Stimulated activated CD8-positive, alpha-beta memory T cell treated with anti-CD3 and anti-CD28 coated beads, Interleukin-4, amount 100 ng/mL, for 1 hour (primary cell): ENCODE measurements at places on chromosomes 3 and 15.

GRCh38 chr3:127758013-127758412 lies 64.3 kb downstream of the MGLL start:
- DNase-seq, result no peak

DNA sequence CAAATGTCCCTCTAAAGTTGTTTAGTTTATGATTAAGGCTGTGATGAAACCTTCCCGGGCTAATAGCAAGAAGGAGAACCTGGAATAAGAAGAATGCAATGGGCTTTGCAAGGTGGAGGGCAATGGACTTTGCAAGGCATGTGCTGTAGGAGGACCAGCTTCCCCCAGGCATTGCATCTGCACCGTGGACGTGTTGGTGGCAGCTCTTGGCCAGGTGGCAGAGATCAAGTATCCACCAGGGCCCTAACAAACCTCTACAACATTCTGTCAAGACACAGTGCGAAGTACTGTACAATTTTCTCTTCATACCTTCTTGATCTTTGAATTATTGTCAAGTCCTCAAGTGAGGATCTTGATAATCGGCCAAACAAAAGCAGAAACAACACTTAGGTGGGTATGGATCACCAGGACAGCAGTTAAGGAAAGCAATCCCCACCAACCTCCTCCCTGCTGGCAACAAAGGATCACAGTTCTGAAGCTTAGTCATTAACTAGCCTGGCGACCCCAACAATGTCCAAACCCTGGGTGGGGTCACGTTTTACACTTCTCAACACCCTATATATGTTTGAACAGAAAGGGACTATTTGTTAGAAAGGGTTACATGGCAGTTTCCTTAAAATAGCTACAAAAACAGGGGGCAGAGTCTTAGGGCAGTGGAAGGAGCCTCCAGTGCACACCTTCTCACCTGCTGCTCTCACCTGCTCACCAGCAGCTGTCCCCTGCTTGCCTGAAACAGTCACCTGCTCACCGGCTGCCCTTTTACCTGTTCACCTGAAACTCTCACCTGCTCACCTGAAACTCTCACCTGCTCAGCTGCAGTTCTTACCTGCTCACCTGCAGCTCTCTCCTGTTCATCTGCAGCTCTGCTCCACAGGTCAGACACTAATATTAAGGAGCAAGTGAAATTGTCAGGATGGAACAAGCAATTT lies 137.9 kb upstream of the LIPC start:
- no peak for DNase-seq

DNA sequence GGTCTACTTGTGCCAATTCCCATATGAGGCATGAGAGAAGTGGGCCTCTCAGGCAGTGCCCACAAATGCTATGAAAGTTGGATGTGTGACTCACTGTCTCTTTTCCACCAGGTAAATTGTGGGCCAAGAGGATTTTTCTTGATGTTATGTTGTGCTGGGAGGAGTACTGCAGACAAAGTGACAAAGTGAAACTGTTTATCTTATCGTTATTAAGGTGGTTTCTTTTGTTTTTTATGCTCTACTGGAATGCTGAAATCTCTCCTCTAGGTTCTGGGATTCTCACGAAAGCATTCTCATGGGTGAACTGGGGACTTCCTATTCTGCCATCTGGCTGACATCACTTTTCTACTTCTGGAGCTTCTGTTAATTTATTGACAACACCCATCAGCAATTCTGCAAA lies 919.6 kb upstream of the EPHA6 start:
- DNase-seq, result no peak

GRCh38 chr3:115436767-115437301 lies 186.5 kb upstream of the GAP43 start:
- no peak for DNase-seq

DNA sequence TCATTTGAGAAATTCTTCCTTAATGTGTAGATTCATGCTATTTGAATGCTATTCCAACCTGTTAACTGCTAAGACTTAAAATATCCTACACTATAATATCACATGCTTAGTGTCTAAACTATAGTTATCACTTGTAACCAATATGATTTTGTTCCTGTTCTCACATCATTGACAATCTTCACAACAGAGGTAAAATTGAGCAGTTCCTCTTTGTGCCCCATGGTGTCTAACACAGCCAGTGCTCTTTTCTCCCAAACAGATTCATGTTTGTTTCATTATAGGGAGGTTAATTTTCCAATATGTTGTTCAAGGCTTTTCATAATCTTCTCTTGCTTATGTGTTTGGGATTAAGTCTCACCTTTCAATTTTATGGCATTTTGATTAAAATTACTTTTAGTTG lies 591.1 kb downstream of the ZPLD1 start:
- DNase-seq, result no peak

DNA sequence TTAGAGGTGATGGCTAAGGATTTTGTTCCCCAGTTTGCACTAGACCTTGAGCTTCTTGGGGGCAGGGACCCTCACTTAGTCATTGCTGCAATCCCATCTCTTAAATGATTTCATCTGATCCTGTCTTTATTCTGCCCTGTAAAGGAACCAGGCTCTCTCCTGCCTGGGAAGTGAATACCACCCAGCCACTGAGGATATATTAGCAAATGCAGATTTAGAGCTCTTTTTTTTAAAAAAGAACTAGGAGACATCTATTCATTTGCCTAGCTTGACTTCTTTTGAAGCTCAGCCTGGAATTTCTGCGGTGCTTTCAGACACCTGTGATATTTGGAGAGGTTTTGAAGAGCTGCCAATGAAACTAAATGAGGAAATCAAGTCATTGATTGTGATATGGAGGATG lies 41.8 kb downstream of the CA12 start:
- DNase-seq, result no peak

DNA sequence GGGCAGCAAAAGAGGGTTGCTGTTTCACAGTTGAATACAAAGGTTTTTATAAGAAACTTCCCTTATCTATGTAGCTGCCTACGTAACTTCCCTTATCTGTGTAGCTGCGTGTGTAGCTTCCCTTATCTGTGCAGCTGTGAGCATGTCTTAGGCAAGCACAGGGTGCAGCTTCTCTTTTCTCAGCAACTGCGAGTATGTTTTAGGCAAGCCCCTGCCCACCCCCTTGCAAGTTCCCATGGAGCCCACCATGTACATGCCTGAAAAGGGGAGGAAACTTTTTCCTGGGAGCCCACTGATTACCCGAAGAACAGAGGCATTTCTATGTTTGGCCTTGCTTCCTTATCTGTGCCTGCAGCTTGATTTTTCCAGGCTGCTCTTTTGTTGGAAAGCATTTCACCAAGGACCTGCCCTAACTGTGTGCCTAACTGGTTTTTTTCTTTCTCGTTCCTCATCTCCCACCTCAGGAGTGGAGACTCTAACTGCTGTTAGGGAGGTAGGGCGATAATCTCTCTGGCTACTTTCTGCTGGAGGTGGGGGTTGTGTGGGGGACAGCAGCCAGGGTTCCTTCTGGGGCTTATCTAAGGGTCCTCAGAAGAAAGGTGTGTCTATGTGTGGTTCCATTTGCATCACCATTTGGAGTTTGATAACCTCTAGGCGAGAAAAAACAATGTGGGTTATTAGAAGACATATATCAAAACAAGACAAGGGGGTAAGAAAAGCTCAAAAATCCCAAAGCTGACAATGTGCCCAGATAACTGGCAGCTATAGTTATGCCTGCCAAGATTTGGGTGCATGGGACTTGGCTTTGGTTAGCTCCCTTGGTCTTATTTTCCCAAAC lies 26.0 kb downstream of the SORD start:
- DNase-seq, result no peak

- no peak for DNase-seq
These were observed 40.6 kb downstream of the TPRA1 start for GRCh38 chr3:127549826-127550467.

GRCh38 chr3:30347679-30348216 lies 258.7 kb upstream of the TGFBR2 start:
- no peak for DNase-seq

DNA sequence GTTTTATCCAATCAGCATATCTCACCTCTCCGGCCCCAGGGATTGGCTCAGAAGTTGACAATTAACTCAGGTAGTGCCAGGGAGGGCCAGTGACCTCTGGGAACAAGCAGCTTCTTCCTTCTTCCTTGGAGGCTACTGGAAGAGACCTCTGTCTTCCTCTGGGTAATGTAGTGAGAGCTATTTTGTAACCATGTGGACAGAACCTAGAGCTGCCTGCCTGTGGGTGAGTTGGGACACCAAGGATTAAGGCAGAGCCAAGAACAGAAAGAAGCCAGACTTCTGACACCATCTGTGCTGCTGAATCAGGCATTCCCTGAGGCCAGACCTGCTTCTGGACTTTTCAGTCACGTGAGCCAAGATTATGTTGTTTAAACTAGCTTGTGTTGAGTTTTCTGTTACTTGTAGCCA lies 5.9 kb upstream of the NDUFAF1 start:
- DNase-seq, result no peak

GRCh38 chr3:13415997-13416793 lies 3.9 kb downstream of the NUP210 start:
- no peak for DNase-seq

DNA sequence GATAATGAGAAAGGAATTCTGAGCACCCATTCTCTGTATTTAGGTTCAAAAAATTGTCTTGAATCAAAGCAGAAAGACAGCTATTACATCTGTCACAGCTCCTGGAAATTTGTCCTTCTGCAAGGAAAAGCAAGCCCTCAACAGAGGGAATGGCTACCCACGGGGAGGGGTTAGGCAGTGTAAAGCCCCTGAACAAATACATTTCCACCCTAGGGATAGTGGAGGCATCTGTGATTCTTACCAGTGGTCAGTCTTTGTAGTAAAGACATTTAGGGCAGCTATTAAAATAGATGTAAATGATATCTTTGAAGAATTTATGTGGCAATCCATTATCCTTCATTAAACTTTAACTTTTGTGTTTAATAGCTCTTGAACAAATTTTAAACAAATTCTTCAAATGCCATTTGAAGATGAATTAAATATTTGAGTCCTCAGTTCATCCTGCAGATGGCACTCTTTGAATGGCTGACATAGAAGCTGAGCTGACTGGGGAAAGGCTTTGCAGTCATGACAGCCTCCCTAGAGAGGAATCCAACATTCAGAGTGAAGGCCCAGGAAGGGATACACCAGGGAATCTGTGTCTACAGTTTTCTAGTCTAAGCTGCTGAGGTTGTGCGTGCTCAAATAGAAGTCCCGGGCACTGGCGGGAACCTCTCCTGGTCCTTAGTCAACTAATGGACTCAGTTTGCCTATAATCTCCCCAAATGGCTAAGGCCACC lies 359.7 kb upstream of the ROPN1 start:
- no peak for DNase-seq

GRCh38 chr3:134132961-134133360 lies 103.2 kb upstream of the SLCO2A1 start:
- DNase-seq, result no peak

DNA sequence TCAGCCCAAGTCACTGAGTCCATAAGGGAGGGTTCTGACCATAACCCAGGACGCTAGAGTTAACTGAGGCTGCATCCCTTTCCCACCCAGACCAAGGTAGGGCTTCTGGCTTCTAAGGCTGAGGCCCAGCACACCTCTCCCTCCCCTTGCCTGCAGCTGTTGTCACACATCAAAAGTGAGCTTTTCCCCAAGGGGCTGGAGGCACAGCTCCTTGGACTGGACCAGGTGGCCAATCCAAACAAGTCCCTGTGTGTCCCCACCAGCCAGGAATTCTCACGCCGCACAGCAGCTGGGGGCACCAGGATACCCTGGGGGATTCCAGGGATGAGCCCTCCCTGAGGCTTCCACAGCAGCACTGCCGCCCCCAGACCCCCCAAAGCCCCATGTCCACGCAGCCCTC lies 22.3 kb upstream of the ISLR2 start:
- DNase-seq, result no peak

DNA sequence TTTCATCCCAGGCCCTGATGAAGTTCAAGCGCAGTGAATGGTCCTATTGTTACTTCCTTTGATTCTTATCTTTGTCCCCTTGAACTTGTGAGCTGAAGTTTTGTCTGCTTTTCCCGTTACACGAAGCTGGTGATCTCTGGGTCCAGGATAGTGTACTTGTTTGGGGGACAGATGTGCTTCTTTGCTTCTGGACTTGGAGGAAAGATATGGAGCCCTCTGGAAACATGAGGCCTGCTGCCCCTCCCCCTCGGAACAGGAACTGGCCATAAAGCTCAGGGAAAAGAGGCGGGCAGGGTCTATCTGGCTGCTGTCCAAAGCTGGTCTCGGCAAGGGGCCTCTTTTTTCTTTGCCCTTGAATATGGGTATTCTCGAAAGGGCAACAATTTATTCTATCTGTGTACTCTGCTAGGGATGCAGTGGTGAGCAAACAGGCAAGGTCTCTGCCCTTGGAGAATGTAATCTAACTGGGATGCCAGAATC lies 47.6 kb downstream of the IDH2 start:
- no peak for DNase-seq

DNA sequence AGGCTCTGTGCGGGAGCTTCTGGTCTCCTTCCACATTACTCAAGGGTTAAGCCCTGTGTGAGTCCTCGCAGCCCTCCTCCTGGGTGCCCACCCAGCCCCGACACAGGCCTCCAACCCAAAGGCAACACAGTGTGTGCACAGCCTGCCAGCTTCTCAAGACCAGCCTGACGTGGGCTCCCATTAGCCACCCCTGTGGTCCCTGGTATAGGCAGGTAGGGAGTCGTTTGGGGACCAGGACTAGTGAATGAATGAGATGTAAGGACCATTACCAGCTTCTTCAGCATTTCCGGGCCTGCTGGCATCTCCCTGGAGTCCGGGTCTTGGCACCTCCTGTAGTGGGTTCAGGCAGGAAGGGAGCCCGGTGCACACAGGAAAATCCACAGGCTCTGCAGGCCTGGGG lies 20.2 kb upstream of the PLXNA1 start:
- no peak for DNase-seq

DNA sequence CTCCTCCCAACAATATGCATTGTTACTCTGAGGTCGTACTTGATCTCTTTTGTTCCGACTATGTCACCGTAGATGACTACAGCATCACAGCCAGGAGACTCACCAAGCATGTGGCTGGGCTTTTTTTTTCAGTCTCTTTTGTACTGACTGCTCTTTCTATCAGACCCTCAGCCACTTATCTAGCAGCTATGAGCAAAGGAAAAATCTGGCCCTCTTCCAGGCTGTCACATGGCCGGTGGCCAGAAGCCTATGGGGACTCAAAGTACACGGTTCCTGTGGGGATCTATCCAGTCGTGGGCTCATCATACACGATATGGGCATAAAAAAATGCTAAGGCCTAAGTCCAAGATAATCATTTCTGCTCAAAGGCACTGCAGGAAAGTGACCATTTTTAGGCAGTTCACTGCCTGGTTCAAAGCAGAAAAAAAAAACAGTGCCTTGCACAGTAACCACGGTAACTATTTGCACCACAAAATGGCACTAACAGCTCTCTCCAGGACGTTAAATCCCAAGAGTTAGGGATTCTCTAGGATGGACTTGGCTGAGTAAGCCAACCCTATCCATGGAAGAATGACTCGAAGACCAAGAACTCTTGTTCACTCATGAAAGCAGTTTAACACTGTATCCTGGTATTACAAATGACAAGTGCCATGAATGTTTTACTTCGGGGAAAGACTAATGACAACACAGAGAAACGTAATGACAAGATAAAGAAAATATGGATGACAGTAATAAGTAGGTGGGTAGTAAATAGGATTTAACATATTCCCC lies 50.3 kb downstream of the SHQ1 start:
- DNase-seq, result no peak

GRCh38 chr3:35739181-35739809 lies 100.0 kb downstream of the ARPP21 start:
- DNase-seq, result no peak

- no peak for DNase-seq
These were observed 478.3 kb upstream of the PPP2R3A start for GRCh38 chr3:135487261-135487660.
